ENCODE measurements at places on chromosomes 1 and 21.
A peak's percentile ranks its signal among the peaks of the same experiment; 100 is the strongest.

GRCh38 chr1:154751690-154752089 is 118.4 kb downstream of the KCNN3 start:
- DNase-seq = no peak

DNA sequence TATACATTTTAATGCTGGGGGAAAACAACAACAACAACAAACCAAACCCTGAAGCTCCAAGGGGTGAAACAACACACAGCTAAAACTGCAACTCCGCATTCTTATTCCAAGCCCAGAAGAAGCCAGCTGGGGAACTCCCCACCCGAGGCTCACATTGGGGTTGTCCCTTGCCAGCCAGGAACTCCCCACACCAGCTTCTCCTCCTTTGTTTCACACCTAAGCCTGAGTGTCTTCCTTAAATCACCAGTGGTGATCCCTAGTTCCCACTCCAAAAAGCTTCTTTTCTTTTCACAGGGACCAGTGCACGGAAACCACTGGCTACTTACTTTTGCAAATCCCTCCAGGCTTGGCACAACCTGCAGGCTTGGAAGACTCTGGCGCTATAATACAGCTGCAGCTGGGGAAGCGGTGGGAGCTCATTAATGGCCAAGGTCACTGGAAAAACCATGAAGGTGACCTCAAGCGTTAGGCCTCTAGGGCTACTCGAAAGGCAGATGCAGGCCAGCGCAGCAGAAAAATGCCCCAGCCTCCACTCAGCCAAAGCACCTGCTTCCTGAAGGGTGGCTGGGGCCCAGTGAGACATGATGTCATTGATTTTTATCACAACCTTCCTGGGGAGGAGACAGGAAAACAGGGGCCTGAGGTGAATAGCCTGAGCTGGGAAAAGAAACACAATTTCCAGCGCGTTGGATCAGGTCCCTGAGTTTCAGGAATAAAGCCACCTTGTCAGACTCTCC is 40.1 kb downstream of the TLR5 start:
- peak; percentile 33 for DNase-seq

GRCh38 chr1:53959664-53960250 is 13.6 kb downstream of the LRRC42 start:
- peak; percentile 33 for DNase-seq

DNA sequence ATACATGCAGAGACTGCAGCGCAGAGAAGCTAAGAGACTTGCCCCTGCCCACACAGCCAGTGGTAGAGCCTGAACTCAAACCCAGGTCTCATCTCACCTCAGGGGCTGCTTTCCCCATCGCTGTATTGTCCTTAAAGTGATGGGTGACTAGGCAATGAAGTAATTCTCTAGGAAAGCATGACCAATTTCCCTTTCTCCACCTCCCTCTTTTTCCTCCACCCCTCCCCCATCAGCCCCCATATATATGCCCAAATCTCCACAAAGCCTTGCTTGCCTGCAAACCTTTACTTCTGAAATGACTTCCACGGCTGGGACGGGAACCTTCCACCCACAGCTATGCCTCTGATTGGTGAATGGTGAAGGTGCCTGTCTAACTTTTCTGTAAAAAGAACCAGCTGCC is at the start of gene IL24:
Gene IL24, plus strand, starts transcription at position 269 of the 400 bp plus-strand sequence. CDS start 390 bp downstream, outside the sequence.
- DNase-seq = no peak

- DNase-seq = peak; percentile 82
Observed at GRCh38 chr1:6486433-6487011, 4.9 kb downstream of the PLEKHG5 start.

DNA sequence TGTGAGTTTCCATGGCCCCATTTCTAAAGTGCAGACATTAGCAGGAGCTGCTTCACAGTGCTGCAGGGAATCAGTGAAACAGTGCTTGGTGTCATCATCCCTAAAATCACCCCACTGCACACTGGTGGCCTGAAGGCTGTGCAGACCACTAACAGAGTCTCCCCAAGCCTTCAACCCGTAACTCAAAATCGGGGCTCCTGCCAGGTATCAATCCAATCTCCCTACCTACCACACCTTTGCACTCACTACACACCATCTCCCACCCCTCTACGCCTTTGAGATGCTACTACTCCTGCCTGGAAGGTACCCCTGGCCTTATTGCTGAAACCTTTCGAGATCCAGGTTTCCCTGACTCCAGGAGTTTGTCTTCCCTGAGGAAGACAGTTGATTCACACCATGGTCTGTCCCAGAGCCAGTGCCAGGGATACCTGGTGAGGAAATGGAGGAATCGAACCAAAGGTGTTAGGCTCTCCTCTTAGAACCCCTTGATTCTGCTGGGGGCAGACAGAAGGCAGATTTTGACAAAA is 25.5 kb downstream of the SLC2A1 start:
- DNase-seq = no peak

DNA sequence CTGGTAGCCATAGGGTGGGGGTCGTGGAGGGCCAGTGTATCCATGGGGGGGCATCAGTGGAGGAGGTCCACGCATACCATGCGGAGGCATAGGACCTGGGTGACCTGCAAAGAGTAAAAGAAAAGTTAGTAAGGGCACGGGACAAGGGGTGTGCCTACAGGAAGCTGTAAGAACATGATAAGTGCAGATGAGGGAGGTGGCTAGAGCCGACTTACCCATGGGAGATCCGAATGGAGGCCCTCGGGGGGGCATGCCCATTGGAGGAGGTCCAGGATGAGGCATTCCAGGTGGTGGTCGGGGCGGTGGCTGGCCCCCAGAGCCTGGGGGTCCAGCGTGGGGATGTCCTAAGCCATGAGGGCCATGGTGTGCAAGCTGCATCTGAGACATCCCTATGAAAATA is 4.0 kb downstream of the SF3B4 start:
- DNase-seq = no peak

DNA sequence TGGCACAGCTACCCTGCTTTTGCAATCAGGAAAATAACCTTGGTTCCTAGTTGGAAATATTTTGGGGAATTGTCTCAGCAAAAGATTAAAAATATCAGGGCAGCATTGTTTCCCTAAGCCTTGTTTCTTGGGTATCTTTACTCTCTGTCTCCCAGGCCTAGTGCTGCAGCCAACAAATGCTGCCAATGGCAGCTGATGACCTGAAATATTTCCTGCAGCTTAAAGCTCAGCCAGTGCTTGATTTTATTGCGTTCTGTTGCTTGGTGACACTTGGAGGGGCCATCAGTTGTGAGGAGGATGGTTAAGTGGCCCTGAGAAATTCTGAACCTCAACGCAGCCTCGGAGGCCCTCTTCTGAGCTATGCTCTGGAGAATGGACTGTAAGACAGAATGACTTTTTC is 59.4 kb upstream of the B3GALT5 start:
- no peak for DNase-seq
